CD4-positive, CD25-positive, alpha-beta regulatory T cell (primary cell): ENCODE measurements at places on chromosomes 4 and X. TPM values are rescaled to one million over a fixed set of nuclear protein-coding genes. Genes with fewer than 3 reads are reported as not detected.

- no peak for DNase-seq
These were observed 161.4 kb downstream of the RAB28 start for GRCh38 chr4:13322681-13323101.

DNA sequence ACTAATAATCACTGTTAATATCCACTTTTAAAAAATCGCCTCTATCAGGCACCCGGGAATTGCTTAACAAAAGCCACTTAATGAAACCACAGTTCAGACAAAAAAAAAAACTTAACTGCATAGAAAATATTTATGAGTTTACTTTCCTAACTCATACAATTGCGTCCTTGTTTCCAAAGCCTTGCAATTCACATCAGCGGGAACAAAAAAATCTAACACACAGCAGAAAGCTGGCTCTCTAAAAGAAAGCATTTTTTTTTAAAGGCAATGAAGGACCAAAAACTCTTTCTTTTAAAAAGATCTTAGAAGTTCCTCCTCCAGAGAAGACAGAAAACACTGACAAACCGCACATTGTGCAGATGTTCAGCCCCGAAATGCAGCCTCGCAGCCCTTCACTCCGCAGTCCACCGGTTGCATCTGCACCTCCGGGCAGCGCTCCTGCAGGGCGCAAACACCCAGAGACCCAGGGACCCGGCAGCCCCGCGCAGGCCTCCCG is 812 bp downstream of the FAT1 start:
- no peak for DNase-seq

GRCh38 chrX:42085836-42086235 is 162.5 kb upstream of the CASK start:
- DNase-seq, result no peak

NRK gene
- not detected for total RNA-seq

DNA sequence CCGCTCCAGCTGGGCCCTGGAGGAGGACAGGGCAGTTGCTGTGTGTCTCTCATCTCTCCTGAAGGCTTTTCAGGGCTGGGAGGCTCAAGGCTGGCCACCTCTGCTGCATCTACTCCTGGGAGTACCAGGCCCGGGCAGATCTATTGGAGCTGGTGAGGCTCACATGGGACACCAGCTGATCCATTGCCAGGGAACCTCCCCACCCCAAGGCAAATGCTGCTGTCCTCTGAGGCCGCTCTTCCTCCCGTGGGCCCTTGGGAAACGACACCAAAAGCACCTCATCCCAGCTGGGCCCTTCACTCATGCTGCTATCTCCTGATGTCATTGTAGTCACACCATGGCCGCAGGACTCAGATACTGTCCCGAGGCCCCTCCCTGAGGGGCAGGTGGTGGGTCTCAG is 3.6 kb downstream of the UBL4A start:
- no peak for DNase-seq

- no peak for DNase-seq
These were observed 6.0 kb downstream of the PALLD start for GRCh38 chr4:168502861-168503260.

- DNase-seq, result no peak
These were observed 333.3 kb downstream of the TRAM1L1 start for GRCh38 chr4:116752027-116752426.

- DNase-seq, result no peak
These were observed 492.3 kb downstream of the CENPC start for GRCh38 chr4:67052814-67053675.

DNA sequence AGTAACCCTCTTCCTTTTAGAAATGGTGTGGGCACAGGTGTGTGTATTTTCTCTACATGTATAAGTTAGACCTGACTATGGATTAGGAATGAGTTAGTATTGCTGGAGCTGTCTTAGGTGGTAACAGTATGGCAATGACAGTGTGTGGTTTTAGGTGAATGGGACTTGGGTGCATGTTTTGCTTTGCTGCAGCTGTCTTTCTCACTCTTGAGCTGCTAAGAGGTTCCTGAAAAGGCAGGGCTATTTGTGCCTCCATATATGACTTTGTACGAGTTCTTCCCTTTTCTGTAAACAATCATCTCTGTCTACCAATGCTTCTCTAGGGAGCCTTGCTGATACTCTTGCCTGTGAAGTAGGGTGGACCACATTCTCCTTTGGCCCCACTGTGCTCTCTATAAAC is 234.8 kb upstream of the HHIP start:
- DNase-seq, result no peak

GRCh38 chr4:76441881-76442280 is 6.9 kb downstream of the SHROOM3 start:
- DNase-seq, result no peak

DNA sequence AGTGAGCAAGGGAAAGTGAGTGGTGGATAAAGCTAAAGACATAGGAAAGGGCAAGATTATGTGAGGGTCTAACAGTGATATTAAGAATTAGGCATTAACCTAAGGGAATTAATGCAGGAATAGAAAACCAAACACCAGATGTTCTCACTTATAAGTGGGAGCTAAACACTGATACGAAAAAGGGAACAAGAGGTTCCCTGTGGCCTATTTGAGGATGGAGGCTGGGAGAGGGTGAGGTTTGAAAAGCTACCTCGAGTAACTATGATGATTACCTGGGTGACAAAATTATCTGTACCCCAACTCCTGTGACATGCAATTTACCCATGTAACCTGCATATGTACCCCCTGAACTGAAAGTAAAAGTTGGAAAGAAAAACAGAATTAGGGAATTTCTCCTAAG is 79.0 kb downstream of the ANXA3 start:
- no peak for DNase-seq

GRCh38 chr4:153248641-153249198 is 44.5 kb downstream of the TRIM2 start:
- no peak for DNase-seq

CENPI gene
- 1.1 TPM for total RNA-seq

DNA sequence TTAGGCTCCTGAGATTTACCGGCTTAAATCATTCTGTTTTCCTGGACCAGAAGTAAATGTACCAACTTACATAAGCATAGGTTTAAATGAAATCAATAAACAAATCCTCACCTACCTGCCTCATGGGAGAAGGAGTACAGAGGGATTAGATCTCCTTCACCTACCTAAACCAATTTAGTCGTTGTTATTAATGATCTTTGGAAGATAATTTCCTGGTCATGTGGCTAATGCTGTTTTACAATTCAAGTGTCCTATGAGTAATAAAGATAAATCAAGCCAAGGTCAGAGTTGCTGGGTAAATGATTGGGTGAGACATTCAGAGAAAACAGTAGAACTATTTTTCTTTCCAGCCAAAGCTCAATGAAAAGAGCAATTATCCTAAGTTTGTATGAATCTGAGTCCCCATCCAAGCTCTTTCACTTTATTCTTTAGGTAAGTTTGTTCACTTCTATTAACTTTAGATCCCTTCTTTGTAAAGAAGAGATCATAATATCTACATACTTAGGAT is 423.0 kb upstream of the FAM241A start:
- DNase-seq, result no peak

DNA sequence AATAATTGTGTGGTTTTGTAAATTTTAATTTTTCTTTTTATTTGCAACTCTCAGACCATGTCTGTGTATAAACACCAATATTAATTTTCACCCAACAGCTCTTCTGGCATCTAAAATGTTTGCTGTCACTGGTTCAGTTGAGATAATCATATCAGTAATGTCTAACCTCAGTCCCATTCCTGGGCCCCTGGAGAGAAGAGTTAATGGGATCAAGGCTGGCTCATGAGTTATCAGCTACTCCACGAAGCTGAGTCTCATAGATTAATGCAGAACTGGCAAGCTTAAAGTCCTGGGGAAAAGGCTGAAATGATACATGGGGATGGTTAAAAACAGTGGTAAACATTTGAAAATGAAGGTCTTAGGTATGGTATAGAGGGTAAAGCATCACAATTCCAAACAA is 28.4 kb upstream of the TSPAN5 start:
- no peak for DNase-seq

RAI2 gene
- total RNA-seq, result 0.15 TPM

GRCh38 chr4:84529169-84529751 is 30.2 kb upstream of the NKX6-1 start:
- no peak for DNase-seq

NIPAL1 gene
- 0.52 TPM for total RNA-seq

DNA sequence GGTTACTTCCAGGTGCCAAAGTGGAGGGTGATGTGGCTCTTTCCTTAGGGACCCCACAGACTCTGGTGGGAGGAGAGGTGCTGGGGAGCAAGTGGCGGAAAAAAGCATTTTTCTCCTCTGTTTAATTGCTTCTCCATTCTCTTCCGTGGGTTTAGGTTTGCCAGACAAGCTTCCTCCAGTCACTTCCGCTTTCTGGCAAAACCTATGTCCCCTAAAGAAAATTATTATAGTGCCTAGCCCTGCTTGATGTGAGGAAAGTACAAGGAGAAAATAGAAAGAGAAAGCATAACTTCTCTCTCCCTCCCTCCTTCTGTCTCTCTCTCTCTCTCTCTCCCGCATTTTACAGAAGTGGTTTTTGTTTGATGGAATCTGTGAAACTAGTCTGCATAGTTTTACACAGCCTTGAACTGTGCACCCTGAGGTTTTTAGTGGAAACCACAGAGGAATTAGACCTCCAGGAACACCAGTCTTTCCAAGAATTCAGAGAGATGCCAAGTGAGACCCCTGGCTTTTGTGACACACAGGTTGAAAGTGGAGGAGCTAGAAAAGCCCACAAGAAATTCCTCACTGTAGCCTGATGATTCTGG is 231.1 kb upstream of the ANXA3 start:
- no peak for DNase-seq

DNA sequence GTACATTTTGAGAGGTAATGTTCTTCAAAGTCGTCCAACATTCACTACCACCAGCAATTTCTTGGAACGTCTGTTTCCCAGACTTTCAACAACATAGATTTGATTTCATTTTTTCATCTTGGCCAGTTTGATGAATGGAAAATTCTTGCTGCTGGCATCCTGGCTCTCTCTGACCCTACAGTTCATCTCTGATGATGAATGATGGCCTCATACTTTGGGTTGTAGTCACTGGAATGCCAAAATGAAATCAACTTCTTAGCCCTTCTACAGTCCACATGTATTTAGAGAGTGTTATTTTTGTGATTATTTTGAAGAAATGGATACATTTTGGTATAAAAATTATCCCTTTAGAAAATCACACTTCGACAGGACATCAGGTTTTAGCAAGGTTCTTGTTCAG is 8.8 kb downstream of the CHST7 start:
- no peak for DNase-seq

- DNase-seq, result peak; percentile 85
These were observed 2.1 kb downstream of the LEF1 start for GRCh38 chr4:108166441-108167315.

DNA sequence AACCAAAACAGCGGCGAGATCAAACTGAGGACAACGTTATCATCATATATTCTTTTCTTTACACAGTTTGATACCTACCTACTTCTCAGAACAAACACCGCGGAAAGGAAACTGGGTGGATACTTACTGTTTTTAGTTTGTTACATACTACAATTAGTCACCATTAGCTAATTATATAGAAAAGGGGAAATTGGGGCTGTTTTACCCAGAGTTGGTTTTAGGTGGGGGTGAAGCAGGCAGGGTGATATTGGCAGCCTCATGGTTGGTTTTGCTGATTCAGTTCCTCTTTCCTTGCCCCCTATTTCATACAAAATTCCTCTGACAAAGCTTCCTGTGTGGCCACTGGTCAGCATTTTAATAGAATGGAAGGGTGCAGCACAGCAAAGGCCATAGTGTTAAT is 77.8 kb downstream of the SORBS2 start:
- no peak for DNase-seq

DNA sequence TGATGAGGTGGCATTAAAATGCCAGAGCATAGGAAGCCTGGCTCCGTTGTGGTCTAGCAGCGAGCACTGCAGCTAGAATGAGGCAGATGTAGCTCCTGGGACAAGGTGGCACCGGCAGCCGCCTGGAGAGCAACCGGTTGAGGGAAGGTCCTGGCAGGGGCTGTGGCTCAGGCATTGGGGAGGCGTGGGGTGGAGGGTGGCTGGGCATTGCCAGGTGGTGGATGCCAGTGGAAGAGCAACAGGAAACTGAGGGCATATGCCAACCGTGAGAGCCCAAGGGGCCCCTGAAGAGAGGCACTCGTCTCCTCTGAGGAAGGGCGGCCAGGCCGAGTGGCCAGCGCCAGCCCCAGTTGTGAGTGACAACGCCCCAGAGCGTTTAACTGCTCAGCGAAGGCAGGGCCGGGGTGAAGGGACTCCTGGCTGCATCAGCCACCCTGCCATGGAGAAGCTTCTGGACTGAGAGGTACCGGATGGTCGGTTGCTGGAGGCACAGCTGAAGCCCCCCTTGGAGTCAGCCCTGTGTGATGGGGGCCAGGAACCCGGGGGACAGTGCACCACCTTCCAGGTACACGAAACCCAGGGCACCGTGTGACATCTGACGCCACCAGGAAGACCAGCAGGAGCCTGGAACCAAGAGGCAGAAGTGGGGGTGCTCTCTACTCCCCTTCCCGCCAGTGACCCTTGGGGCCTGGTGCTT is 13.2 kb upstream of the PDE6B start:
- no peak for DNase-seq

ZNF141 gene
- total RNA-seq, result 17.3 TPM

DNA sequence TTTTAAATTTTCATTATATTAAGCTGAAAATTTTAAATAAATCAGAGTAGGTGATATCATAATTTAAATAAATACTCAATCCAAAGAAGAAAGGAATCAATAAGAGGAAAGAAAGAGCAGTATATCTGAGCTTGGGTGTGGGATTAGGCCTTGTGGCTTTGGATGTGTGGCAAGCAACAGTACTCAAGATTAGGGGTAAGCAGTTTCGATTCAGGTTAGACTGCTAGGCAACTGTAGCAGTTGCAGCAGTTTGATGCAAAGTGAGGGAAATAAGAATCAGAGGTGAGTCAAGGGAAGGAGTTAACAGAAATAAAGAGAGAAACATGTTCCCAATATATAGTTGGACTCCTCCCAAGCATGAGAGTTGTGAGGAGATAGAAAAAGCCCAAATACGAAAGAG is 599.6 kb upstream of the KLHL4 start:
- no peak for DNase-seq

DNA sequence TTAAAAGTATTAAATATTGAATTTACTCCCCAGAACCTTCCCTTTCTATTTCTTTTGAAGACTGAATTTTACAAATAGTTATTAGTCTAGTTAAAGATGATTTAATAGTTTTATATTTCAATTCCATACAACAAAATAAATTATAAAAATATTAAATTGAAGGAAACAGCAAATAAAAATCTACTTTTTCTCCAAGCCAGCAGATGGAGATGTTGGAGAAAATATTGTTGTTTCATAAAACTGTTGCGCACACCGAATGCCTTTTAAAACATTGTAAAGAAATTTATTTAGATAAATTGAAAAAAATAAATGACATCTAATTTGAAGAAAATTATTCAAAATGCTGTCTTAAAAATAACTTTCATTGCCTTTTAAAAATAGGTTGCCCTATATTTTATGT is 5.5 kb downstream of the GRIA2 start:
- no peak for DNase-seq

GRCh38 chr4:1056671-1057402 is 45.4 kb downstream of the FGFRL1 start:
- no peak for DNase-seq

GABRE gene
- total RNA-seq, result not detected

GRCh38 chrX:12245650-12246645 is 107.7 kb downstream of the FRMPD4 start:
- no peak for DNase-seq
